HepG2 (cell line): ENCODE measurements at places on chromosomes 11 and 22.

GRCh38 chr11:12725055-12725862, 51.0 kb downstream of the TEAD1 start:
- no peak for DNase-seq

- DNase-seq: peak; percentile 59
Measured at GRCh38 chr11:34890812-34891211, 25.4 kb downstream of the APIP start.

GRCh38 chr11:105693075-105693759, 83.3 kb downstream of the GRIA4 start:
- no peak for DNase-seq

DNA sequence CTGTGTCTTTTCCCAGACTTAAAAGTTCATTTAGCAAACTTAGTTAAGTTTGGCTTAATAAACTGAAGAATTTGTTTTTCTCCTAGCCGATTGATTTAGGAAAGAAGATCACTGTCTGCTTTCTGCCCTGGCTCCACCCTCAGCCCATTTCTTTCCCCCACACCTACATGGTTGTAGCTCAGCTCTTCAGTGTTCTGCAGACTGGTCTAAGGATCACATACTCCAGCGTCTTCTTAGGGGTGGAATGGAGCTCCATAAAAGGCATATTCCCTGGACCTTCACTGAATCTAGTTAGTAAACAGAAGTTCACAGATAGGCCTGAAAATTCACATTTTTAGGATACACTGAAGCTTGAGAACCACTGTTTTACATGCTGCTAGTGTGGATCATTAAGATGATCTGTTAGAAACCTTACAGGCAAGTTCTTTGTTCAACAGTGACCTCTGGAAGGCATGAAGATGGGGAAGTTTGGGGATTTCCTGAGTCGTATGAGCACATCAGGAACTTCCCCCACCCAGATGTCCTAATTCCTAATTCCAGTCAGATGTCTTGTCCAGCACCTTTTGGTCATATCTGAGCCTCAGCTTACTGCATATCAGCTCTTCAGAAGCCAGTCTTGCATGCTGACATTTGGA, 16.8 kb downstream of the PIWIL4 start:
- DNase-seq: no peak

DNA sequence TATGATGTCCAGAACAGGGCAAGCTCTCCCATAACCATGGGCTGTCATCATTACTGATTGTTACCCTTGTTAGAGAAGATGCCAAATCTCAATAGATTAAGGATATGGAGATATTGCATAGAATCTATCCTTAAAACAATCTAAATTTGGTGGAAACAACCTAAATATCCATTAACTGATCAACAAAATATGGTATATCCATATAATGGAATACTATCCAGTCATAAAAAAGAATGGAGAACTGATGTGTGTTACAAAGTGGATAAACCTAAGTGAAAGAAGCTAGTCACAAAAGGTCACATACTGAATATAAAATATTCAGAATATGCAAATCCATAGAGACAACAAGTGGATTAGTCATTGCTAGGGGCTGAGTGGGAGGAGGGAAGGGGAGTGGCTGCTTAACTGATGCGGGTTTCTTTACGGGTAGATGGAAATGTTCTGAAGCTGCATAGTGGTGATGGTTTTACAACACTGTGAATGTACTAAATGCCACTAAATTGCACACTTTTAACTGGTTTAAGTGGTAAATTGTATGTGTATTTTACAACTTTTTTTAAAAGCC, 36.1 kb upstream of the SMCO4 start:
- DNase-seq: no peak

DNA sequence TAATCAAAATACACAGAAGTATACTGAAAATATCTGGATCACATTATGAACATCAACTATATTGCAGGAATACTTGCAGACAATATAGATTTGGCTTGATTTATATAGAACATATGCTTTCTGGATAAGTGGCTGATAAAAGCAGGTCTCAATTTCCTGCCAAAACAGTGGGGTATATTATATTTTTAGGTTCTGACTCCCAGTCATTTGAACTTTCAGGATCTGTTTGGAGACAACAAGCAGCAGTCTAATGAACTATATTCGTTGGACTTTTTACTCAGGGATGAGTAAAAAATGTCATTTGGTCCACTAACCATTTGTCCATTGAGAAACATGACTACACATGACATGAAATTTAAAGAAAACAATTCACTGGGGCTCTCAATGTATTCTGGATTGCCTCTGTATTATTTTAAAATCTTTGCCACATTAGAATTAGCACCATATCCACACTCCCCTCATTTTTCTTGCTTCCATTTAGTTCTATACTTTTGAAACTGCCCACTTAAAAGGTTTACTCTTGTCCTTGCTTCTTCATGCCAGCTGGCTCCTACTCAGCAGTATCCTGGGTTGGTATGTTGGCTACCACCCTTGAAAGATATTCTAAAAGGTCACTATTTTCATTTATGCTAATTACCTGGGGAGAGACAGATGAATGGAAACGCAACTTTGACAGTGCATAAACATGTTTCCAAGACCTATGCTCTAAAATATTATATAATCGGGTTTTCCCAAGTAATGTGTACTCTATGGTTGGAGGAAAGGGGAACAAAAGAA, 153.0 kb downstream of the APOL5 start:
- DNase-seq: no peak

DNA sequence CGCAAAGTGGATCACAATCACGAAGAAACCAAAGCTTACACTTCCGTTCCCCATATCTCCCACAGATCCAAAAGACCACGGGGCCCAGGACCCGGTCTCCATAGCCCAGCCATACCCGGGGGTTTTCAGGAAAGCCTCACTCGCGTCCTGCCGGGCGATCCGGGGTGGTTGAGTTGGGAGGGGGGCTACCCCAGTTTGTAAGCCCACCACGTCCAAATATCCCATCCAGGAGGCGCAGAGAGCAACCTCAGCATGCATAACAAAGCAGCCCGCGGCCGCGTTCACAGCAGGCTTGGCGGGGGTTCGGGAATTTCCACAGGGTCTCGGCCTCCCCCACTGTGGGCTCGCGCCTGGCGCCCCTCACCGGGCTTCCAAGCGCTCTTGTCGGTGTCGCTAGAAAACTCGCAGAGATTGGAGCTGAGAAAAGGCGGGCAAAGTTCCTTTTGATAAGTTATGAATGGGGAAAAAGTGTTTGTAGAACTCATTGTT, 9.5 kb downstream of the SDF2L1 start:
- DNase-seq: no peak

DNA sequence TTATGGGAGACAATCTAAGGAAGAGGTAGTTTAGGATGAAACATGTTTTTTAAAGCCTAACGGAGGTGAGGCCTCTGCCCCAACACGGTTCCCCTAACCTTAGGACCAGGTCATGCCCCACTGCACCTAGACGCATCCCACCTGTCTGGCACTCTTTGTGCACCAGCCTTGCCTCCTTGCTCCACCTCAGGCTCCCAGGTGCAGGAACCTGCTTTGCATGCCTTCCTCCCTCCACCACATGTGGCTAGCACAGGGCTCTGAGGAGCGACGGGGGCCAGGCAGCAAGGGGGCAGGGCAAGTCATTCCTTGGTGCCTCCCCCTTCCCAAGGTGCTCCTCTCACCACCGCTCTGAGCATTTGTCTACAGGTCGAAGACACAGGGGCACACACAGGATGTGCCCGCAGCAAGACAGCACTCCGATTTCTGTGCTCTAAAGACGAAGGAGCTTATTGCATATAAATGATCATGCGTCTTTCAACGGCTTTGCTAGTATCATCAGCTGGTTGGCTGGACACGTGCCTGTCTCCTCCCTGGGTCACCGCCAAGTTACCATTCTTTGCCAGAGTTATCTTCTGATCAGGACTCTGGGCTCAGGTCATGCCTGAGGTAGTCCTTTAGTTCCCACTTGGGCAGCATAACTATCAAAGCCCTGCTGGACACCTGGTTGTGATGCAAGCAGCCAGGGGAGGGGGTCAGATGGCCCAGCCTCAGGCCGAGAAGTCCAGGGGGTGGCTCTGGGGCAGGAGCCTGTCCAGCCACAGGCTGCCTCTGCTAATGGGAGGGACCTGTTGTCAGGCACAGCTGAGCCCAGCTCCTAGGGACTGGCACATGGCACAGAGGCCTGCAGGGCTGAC, 172.0 kb upstream of the NTM start:
- no peak for DNase-seq

GRCh38 chr11:65700399-65700798, 11.7 kb upstream of the KAT5 start:
- no peak for DNase-seq

- DNase-seq: no peak
Measured at GRCh38 chr11:119483341-119483880, 60.4 kb upstream of the THY1 start.

DNA sequence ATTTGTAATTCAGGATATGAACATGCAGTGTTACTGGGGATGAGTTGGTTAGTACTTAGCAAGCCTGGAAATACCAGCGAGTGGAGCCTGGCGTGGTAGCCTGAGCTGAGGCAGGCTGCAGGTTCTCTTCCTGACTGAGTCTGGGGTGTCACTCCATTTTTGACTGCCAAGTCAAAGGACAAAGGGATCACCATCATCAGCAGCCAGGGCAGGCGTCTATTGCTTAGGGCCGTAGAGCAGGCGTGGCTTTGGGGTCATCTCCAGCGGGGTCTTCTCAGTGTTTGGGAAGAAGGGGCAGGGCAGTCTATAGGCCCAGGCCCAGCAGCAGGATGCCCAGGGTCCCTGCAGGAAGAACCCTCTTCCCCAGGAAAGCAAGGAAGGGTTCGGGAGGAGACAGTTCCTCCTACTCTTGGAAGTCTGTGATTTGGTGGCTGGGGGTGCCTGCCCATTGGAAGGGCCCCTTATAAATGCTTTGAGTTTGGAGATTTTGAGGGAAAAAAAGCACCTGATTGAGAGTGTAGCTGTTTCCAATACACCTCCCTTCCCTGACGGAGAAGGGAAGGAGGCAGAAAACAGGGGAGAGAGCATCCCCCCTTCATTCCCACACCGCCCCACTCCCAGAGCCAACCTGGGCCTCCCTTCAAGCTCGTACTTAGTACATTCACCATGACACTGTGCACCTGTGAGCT, 51.5 kb upstream of the SPATA19 start:
- DNase-seq: no peak

DNA sequence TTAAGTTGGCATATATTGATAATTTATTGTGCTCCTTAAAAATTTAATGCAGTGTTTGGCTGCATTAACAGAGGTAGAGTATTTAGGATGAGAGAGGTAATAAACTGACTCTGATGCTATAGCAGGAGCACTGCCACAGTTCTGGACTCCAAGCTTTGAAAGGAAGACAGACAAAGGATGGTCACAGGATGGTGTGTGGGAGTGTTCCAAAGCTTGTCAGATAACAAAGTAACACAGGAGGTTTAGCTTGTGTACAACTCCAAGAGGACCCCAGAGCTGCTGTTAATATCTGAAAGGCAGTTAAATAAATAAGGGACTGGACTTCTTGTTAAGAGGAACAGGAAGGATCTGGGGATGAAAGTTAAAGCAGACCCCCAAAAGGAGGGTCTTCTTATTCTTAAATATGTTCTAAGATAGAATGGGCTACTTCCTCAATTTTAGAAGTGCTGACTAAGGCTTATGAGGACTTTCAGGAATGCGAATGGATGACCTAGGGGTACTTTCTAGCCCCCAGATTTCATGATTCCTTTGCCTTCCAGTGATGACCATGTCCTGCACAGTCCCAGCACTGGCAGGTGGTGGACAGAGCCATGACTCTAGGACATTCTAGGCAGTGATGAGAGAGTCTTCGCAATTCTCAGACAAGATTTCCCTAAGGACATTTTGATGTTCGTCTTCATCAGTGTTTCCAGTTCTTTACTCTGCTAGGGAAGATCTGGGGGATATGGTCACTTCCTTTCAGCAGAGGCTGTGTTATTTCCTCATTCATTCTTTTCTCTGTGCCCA, 149.1 kb upstream of the RASSF10 start:
- DNase-seq: no peak

GRCh38 chr11:116714902-116715301, 57.9 kb downstream of the BUD13 start:
- no peak for DNase-seq

DNA sequence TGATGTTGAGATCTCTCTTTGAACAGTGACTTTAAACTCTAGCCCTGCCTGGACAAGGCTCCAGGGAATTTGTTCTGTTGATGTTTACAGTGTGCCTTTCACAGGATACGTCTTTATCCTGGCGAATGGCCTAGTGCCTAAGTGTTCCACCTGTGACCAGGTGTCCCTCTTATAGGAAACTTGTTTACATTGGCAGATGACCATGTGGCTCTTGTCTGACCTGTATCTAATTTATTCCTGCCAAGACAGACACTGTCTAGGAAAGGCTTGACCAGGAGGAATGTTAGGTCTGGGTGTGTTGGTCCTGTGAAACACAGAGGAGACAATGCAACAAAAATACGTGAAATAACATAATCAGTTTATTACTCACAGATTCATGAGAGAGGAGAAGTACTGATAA, 875.6 kb downstream of the METTL15 start:
- DNase-seq: no peak

DNA sequence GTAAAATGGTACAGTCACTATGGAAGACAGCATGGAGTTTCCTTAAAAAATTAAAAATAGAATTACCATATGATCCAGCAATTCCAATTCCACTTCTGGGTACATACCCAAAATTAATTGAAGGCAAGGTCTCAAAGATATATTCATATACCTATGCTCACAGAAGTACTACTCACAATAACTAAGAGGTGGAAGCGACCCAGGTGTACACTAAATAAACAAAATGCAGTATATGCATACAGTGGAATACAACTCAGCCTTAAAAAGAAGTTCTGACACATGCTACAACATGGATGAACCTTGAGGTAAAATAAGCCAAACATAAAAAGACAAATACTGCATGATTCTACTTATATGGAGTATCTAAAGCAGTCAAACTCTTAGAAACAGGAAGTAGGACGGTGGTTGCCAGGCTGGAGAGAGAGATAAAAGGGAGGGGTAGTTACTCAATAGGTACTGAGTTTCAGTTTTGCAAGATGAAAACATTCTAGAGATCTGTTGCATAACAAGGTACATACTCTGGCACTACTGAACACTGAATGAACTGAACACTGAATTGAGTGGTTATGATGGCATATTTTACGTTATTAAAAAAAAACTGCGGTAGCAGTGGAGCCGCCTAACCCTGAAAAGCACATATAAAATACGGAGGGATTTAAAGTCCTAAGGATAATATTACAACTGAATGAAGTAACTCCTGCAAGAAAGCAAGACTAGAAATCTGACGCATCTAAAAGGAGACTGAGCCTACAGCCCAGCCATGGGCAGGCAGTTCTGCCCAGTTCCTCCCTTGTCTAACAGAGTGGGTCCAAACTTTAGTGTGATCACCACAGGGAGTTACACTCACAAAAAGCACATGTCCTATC, 12.8 kb downstream of the DGCR2 start:
- DNase-seq: peak; percentile 79
